ENCODE measurements at places on chromosomes 4 and X.

DNA sequence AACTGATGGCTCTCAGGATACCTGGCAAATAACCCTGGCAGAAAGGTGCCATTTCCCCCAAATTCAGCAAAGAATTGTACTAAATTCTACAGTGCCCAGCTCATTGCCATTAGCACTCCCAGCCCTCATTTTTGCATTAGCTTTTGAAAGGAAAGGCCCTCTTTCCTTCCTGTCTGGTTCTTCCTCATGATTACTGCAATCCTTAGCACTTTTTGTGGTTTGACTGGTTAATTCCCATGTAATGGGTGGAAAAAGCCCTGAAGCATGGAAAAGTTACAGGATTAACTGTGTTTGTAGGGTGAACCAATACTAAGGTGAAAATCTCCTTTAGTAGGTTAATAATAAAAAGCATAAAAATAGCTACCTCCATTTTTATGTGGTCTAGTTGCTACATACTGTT is 139.5 kb downstream of the NPNT start:
- no peaks in the 10 kb centered on the region for H3K36me3 ChIP-seq
- no peak for DNase-seq
- H3K4me1 ChIP-seq = peaks cover 4% of the 10 kb centered on the region
- H3K27me3 ChIP-seq = no peaks in the 10 kb centered on the region
- no peak overlapping the region for H3K27ac ChIP-seq

GRCh38 chr4:165700855-165701254 is 172.2 kb upstream of the TLL1 start:
- H3K36me3 ChIP-seq = no peaks in the 10 kb centered on the region
- H3K27ac ChIP-seq = no peak overlapping the region
- H3K4me3 ChIP-seq = no peak overlapping the region
- H3K4me1 ChIP-seq = no peaks in the 10 kb centered on the region
- DNase-seq = no peak

DNA sequence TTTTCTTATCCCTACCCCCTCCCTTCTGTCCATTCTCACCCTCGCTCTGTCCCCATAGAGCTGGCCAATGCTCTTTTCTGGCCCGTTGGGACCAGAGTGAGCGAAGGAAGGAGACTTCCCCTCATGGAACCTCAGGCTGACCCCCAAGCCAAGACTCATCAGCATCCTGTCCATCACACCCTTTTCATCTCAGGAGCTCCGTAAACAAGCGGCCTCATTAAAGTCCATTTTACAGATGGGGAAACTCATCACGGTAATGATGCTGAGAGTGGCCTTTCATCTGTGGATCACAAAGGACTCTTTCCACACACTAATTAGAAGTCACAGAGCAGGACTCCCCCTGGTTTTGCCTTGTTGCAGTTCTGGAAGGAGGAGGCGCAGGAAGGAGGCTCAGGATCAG is 67.4 kb upstream of the SLC34A2 start:
- H3K27ac ChIP-seq = no peak overlapping the region
- DNase-seq = no peak
- H3K27me3 ChIP-seq = no peaks in the 10 kb centered on the region
- H3K4me1 ChIP-seq = no peaks in the 10 kb centered on the region

DNA sequence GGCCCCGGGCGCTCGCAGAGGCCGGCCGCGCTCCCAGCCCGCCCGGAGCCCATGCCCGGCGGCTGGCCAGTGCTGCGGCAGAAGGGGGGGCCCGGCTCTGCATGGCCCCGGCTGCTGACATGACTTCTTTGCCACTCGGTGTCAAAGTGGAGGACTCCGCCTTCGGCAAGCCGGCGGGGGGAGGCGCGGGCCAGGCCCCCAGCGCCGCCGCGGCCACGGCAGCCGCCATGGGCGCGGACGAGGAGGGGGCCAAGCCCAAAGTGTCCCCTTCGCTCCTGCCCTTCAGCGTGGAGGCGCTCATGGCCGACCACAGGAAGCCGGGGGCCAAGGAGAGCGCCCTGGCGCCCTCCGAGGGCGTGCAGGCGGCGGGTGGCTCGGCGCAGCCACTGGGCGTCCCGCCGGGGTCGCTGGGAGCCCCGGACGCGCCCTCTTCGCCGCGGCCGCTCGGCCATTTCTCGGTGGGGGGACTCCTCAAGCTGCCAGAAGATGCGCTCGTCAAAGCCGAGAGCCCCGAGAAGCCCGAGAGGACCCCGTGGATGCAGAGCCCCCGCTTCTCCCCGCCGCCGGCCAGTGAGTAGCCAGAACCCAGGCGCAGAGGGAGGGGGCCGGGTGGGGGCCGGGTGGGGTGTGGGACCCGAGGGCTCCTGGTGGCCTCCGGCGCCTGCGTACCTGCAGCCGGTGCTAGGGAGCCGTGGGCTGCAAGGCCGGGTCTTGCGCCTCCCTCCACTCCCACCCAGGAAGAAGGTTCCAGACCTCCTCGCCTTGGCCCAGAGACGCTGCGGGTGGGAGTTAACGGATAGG is 534 bp downstream of the MSX1 start:
- no peak overlapping the region for H3K27ac ChIP-seq
- H3K36me3 ChIP-seq = no peaks in the 10 kb centered on the region
- DNase-seq = peak; percentile 46
- H3K27me3 ChIP-seq = peaks cover 93% of the 10 kb centered on the region
- peak overlapping the region; percentile 43 for H3K4me3 ChIP-seq

DNA sequence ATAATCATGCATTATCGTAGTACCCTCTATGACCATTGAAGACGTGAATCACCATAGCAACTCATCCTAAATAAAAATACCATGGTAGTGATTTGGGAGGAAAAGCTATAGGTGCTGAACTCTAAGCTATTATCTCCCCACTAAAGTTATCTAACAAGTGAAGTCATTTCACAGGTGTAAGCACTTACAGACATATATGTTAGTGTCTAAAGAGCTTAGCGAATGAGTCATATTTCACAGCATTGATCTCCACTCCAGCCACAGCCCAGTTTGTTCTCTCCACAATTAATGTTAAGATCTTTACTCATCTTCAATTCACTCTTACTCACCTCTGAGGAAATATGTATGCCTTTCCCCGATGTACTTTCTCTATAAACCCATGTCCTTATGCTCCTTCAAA is 57.0 kb downstream of the DCAF8L1 start:
- H3K27ac ChIP-seq = no peak overlapping the region
- H3K4me1 ChIP-seq = no peaks in the 10 kb centered on the region
- DNase-seq = no peak
- no peaks in the 10 kb centered on the region for H3K36me3 ChIP-seq
- H3K27me3 ChIP-seq = no peaks in the 10 kb centered on the region

DNA sequence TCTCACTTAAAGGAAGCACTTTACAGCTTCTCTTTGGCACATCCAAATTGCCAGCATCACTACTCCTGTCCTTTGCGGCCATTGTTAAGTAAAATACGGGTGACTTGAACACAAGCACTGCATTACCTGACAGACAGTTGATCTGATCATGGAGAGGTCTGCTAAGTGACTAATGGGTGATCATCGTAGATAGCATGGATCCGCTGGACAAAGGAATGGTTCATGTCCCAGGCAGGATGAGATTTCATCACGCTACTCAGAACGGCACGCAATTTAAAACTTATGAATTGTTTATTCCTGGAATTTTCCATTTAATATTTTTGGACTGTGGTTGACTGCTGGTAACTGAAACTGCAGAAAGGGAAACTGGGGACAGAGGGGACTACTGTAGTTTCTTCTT is 94.1 kb downstream of the NEUROG2 start:
- H3K27ac ChIP-seq = no peak overlapping the region
- no peaks in the 10 kb centered on the region for H3K36me3 ChIP-seq
- H3K4me3 ChIP-seq = no peak overlapping the region
- no peaks in the 10 kb centered on the region for H3K27me3 ChIP-seq
- no peaks in the 10 kb centered on the region for H3K4me1 ChIP-seq

DNA sequence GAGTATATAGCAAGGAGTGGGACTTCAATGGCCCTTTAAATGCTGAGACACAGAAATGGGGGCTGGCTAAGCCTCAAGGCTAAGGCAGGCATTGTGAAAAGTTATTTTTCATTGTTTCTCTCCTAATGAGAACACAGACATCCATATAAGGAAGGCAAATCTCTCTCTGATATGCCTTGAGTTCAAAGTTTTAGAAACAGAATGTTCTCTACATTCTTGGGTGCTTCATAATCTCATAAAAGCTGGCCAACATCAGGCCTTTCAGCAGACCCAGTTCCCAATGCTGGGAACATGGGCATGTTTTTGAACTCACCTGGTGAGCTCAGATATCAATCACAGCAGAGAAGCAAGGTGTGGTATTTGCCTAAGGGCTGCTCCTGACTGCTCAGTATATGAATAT is 19.4 kb upstream of the RAB40A start:
- H3K4me1 ChIP-seq = peaks cover 21% of the 10 kb centered on the region
- H3K4me3 ChIP-seq = no peak overlapping the region
- no peak for DNase-seq
- H3K36me3 ChIP-seq = no peaks in the 10 kb centered on the region
- no peaks in the 10 kb centered on the region for H3K27me3 ChIP-seq
- peak overlapping the region; percentile 94 for H3K27ac ChIP-seq

DNA sequence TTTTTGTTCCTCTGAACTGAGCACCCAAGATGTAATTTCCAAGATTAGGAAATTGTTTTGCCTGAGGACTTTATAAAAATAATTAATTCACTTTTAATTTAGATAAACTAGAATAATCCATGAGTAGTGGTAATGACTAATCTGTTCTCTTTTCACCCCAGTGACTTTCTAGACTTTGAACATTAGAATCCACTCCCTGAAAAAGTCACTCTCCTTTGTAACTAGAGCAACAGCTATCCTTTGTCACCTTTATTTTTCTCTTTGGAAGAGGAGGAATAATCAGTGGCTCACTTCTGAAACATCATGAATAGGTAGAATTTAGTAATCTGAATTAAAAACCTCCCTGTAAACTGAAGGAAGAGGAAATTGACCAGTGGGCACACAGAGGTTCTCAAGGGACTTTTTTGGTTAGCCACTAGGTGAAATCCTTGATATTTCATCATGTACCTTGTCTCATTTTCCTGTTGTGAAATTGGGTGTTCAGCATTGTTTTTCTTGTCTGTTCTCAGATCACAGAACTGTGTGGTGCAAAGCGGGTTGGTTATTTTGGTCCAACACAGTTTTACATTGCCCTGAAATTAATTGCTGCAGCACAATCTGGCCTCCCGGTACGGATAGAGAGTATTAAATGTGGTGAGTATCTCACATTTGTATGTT is 59.4 kb downstream of the REPS2 start:
- no peaks in the 10 kb centered on the region for H3K4me1 ChIP-seq
- DNase-seq = no peak
- H3K27ac ChIP-seq = no peak overlapping the region
- H3K27me3 ChIP-seq = no peaks in the 10 kb centered on the region
- no peaks in the 10 kb centered on the region for H3K36me3 ChIP-seq

- H3K27me3 ChIP-seq = no peaks in the 10 kb centered on the region
- H3K4me3 ChIP-seq = no peak overlapping the region
- DNase-seq = no peak
- no peak overlapping the region for H3K27ac ChIP-seq
- H3K4me1 ChIP-seq = no peaks in the 10 kb centered on the region
Measured at GRCh38 chr4:110371016-110371770, 104.8 kb upstream of the ENPEP start.

DNA sequence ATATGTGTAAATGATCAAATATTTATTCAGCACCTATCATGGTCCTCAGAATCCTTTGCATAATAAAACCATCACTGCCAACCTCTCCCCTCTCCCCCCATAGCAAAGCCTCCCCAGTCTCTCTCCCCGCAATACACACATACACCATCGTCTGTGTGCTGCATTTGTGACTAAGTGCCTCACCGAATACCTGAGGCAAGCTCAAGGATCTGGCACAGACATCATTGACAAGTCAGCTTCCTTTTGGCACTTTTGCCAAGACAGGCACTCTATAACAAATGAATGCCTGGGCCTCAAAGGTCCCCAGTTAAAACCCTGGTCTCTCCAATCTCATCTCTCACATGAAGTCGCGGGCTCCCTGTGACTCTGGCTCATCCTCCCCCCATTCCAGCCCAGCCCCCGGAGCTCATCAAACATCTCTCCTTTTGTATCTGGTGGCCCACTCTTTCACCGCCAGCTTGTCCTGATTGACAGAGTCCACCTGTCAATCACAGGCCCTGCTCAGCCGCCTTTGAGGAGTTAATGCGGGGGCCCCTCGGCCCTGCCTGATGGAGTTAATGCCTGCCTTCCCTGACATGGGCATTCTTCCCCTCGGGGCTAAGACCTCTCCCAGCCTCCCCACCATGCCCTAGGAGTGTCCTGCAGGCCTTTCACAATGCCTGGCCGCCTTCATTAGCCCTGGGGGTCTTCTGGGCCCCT is 135.8 kb upstream of the ATP6AP2 start:
- H3K4me3 ChIP-seq = no peak overlapping the region
- DNase-seq = no peak
- no peaks in the 10 kb centered on the region for H3K36me3 ChIP-seq
- no peaks in the 10 kb centered on the region for H3K27me3 ChIP-seq
- H3K27ac ChIP-seq = no peak overlapping the region
- H3K4me1 ChIP-seq = no peaks in the 10 kb centered on the region

GRCh38 chr4:125359960-125360634 is 45.3 kb downstream of the FAT4 start:
- no peak overlapping the region for H3K27ac ChIP-seq
- no peaks in the 10 kb centered on the region for H3K27me3 ChIP-seq
- H3K4me1 ChIP-seq = no peaks in the 10 kb centered on the region

DNA sequence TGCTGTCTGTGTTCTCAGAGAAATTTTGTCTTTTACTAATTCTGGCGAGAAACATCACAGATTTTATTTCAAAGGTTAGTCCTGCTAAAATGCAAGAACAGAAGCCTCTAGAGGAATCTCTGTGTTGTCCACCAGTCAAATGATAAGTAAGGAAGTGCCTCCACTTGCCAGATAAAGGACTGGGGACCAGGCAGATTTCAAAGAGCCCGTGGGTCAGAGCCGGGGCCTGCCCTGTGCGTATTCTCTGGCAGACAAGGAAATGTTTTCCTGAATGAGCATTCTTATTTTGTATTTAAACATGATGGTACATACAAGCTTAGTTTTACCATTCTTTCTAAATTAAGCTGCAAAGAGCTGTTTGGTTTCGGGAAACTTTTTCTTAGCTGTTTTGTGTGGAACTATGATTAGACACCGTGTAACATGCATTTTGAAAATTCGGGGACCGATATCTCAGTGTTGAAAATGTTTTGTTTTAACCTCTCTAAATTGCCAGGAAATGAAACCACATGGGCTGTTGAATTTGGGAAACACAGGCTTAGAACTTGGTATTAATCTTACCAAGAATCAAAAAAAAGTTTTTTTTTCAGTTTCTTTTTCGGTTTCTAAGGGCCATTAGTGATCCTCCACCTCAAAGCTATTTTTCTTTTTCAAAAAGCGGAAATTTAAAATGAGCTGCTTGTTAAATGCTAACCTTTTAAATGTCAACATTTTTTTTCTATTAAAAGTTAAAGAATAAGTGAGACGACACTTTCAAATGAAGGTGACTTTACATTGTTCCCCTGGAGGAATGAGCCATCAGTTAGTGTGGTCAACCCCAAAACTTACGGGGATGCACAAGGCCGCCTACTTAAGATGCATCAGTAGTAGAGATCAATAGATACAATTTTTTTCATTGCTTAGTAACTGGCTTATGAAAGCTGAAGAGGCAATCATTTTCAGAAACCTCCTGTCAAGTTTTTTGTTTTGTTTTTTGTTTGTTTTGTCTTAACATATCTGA is 89.6 kb upstream of the MTM1 start:
- no peak for DNase-seq
- H3K27ac ChIP-seq = no peak overlapping the region
- no peaks in the 10 kb centered on the region for H3K36me3 ChIP-seq
- H3K4me3 ChIP-seq = no peak overlapping the region
- no peaks in the 10 kb centered on the region for H3K27me3 ChIP-seq
- H3K4me1 ChIP-seq = peaks cover 3% of the 10 kb centered on the region

GRCh38 chr4:145326491-145326890 is 146.1 kb upstream of the OTUD4 start:
- H3K36me3 ChIP-seq = no peaks in the 10 kb centered on the region
- H3K4me3 ChIP-seq = no peak overlapping the region
- no peaks in the 10 kb centered on the region for H3K27me3 ChIP-seq
- no peaks in the 10 kb centered on the region for H3K4me1 ChIP-seq

Measured in RWPE2 (cell line).